ENCODE measurements at places on chromosomes 4 and X.

DNA sequence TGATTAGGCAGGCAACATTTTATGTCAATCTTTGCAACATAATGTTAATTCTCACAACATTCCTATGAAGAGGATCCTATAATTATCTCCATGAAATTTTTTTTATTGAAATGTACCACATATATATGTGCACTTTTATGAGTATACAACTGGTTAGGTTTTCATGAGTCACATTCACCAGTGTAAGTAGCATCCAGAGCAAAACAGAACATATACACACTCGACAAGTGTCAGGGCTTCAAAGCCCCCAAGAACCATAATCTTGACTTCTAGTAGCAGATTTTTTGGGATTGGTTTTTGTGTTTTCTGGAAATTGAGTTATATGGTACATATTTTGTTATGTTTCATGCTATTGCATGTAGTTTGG, 62.4 kb downstream of the ARHGAP10 start:
- DNase-seq: no peak

- DNase-seq: no peak
Observed at GRCh38 chr4:177087499-177087898, 222.2 kb upstream of the NEIL3 start.

GRCh38 chr4:99715286-99715685, 57.7 kb upstream of the C4orf54 start:
- no peak for DNase-seq

DNA sequence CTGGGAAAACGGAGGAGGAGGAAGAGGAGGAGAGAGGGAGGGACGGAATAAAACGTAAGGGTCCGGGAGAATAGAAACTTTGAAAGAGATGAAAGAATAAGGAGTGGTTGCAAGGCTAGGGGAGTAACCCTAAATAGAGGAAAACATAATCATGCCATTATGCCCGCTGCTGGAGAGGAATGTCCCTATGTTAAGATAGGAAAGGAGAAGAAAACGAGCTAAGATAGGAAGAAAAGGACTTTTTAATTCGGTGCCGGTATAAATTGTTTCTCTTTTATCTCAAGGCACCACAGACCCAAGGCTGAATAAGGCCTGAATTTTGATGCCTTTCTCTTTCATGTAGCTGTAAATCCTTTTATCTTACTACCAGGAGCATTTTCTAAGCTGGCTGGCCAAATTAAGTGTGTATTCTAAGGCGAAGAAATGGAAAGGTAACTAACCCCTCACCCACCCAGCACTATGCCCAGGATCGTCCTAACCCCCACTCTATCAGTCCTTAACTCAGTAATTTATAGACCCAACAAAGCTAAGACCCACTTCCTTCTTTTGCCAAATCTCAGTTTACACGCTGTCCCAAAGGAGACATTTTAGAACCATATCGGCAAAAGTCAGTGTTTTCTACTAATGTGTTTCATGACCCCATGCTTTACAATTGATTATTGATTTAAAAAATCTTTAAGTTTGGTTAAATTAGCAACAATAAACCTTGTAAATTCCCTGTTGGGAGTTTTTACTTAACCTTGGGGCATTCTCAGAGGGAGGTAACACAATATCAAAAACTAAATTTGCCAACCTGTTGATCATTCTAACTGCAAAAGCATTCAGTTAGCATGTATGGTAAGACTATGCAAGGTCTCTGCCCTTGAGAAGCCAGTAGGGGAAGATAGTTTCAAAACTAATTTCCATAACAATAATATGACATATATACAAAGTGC, 1.1 kb upstream of the CUL4B start:
- DNase-seq: no peak
